Stimulated activated CD4-positive, alpha-beta T cell treated with anti-CD3 and anti-CD28 coated beads, Interleukin-15, amount 100 ng/mL, for 1 hour (primary cell): ENCODE measurements at places on chromosomes 5 and 9.

DNA sequence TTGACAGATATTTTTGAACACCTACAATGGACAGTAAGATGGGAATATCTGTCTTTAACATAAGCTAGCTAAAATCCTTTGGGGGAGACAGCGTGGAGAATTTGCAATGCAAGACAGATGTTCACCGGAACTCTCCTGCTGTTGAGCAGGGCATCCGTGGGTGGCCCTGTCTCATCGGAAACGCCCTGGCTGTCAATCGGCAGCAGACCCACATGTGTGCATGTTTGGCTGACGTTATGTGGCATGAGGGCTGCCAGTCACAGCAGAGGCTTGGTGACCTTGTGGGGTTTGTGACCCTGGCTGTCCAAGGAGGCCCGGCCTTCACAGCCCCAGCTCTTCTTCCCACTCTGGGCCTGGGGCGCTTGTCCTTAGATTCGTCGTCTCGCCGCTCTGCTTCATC is 129.7 kb upstream of the OTULINL start:
- DNase-seq, result no peak

DNA sequence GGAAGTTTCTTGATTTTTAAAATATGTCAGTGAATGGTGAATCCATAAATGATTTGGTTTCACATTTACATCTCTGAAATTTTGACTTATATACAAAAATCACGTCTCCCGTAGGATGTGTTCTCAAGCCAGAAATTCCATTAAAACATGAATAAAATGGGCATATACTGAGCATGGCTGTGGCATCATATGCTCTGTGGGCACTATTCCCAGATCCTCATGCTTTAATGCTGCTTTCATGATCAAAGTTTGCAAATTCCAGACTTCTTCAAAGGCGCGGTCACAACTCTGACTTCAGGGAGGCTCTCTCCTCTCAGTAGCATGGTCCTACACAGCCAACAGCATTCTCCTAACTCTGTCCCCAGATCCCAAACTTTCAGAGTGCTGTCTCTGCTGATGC is 723.2 kb downstream of the TAF11L14 start:
- no peak for DNase-seq

DNA sequence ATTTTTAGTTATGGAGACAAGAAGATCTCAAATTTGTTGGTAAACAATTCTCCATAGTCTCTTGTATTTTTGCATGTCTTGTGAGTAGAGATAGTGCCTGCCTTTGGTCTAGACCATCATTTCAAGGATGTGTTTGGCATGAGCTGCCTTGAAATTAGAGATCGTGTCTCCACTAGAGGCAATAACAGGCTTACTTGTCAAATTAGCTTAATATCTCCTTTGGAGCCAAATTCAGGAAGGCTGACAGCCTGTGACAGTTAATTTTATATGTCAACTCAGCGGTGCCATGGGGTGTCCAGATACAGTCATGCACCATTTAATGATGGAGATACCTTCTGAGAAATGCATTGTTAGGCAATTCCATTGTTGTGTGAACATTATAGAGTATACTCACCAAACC is 24.8 kb upstream of the PRDM9 start:
- DNase-seq, result no peak

DNA sequence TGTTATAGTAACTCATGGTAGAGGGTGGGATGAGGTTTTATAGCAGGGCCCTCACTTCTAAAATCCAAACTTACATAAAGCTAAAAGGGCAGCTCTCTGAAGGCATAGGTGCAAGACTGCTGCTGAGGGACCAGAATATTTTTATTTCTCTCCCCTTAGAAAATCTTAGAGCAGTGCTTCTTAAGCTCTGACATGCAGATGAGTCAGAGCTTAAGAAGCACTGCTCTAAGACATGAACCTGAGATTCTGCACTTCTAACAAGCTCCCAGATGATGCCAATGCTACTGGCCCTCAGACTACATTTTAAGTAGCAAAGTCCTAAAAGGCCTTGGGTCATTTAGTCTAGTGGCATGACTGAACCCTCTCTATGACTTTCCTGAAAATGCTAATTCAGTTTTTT is 97.6 kb upstream of the SPRY4 start:
- DNase-seq, result no peak
